ENCODE measurements at places on chromosomes 4 and X.

DNA sequence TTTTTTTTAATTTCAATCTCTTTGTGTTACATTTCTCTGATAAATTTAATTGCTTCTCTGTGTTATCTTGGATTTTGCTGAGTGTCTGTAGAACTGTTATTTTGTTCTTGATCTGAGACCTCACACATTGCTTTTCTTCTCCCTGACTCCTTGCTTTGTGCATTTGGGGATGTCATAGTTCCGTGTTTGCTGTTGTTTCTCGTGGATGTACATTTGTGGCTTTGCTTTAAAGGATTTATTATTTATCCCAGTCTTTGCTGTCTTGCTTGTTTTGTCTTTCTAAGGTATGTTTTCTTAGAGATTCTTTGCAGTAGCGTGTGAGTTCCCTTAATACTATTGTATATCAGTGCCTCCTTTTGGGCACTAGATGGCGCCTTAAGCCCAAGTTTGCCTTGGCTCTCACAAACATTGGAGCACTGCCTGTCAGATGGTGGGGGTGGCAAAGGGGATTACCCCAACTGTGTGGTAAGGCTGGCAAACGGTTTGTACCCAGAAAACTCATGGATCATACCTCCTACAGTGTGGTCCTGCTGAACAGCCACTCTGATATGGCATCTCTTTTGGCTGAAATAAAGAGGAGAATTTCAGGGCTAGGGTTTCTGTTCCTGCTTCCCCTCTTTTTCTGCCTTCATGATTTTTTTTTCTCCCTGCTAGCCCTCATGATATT is 96.4 kb downstream of the PGRMC2 start:
- peak; percentile 76 for DNase-seq

GRCh38 chr4:120056246-120056645 is 10.4 kb downstream of the MAD2L1 start:
- no peak for DNase-seq

DNA sequence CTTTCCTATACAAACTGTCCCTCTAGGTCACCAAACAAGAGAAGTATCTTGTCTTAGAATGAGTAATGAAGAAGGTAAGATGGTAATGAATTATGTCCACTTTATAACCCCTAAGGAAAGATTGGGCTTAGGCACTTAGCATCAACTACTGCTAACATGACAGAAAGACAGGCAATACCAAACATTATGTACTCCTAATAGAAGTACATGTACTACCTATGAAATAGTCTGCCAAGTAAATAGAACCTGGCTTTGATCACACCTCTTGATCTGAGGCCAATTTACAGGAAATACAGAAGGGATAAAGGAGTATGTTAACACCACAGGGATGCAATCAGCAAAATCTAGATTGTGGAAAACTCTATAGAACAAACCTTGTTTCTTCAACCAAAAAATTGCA is 14.1 kb upstream of the PCYT1B start:
- DNase-seq = no peak

GRCh38 chrX:39519566-39520301 is 578.0 kb downstream of the BCOR start:
- DNase-seq = no peak

GRCh38 chr4:40586034-40586433 is 43.6 kb downstream of the RBM47 start:
- DNase-seq = peak; percentile 76

GRCh38 chr4:155403886-155404285 is 27.1 kb upstream of the MAP9 start:
- DNase-seq = no peak

DNA sequence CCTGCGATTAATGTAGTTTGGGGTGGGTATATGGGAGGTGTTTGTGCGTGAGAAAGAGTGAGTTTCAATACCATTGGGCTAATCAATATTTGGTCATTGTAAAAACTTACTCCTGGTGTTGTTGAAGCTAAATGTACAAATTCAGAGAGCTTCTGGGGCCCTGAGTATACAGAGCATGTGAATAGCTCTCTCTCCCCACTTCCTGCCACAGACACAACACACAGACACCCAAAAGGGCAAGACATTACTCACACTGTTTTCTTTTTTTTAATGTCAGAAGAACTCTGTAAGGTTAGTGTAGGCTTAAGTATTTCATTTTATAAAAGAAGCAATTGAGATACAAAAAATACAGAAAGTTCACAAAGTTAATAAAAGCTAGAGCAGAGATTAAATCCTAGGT is 151.3 kb upstream of the KCNIP4 start:
- DNase-seq = no peak

DNA sequence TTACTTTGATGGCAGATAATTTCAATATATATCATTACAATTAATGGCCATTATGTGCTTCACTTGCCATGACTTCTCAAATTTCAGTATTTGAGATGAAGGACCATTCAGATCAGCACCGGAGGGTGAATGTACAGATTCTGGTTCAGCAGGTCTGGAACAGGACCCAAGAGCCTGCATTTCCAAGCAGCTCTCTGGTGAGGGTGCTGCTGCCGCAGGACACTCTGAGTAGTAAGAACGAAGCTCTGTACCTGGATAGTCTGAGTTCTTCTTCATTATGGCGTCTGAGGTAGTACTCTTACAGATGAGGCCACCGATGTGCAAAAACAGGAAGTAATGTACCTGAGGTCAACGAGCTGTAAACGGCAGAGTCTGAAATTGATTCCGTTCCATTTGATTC is 228.2 kb downstream of the FBXW7 start:
- DNase-seq = no peak

- no peak for DNase-seq
Observed at GRCh38 chr4:88442689-88443191, 14.2 kb upstream of the HERC5 start.

- no peak for DNase-seq
Observed at GRCh38 chrX:51866210-51866609, 27.2 kb upstream of the MAGED1 start.

DNA sequence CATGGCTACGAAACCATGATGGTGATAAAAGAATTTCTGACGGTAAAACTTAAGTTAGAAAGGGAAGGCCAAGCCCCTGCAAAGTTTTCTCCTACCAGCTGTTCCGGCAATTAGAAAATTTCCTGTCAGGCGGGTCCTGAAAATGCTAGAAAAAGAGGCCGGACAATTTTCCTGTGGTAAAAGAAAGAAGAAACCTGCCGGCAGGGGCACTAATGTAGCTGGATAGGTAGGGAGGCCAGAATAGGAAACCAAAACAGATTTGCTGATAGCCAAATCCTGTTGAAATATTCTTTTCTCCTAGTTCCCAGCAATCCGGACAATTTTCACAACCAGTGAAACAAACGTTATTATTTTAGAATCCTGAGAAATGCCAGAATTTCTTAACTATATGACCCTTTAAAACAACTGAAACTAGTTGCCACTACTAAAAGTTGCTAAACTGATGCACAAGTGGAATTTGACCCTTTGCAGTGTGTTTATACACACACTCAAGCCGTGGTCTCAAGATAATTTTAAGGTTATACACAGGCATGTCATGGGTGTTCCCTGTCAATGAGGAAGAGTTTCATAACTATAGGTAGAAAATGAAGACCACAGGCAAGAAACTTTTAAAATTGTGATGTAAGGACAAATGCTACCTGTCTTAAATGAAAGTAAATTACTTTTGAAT is 47.7 kb downstream of the RPS6KA3 start:
- no peak for DNase-seq

DNA sequence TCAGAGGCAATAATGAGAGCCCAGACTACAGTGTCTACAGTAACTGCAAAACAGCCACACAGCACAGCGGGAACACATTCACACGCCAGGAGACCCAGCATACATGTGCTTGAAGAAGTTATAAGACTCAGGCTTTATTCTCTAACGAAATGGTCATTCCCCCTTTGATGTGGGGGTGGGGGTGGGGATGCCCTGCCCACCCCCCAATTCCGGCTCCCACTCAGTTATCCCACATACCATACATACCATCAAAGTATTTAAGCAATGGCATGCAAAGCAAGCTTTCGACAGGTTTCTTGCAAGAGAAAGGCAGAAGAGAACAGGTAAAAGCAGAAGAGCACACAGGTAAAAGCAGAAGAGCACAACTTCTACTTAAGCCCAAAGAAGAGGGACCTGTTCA is 3.6 kb downstream of the MECP2 start:
- DNase-seq = no peak

GRCh38 chr4:3362431-3363287 is 69.8 kb downstream of the RGS12 start:
- no peak for DNase-seq

DNA sequence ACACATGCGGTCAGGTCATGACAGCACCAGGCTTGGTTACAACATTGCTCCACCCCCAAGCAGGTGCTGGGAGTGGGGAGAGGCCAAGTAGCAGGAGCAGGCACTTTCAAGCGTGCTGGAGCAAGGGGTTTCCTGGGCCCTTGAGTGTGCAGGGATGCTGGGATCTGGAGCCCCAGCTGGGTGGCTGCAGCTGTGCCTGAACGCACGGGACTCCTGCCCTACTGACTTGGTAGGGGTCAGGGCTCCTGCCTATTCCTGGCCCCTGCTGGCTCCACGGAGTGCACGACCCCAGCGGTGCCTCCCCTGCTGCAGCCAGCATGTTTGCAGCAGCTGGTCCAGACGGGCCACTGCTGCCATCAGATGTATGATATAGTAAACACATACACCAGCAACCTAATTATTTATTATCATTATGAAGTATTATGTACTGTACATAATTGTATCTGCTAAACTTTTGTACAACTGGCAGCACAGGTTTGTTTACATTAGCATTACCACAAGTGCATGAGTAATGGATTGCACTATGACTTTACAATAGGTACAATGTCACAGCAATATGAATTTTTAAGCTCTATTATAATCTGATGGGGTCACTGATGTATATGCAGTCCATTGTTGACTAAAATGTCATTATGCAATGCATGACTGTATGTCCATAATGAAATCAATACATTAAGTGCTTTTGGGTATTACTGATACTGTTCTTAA is 620.6 kb downstream of the RAPGEF2 start:
- DNase-seq = no peak
